ENCODE measurements at places on chromosomes 3 and 15.

DNA sequence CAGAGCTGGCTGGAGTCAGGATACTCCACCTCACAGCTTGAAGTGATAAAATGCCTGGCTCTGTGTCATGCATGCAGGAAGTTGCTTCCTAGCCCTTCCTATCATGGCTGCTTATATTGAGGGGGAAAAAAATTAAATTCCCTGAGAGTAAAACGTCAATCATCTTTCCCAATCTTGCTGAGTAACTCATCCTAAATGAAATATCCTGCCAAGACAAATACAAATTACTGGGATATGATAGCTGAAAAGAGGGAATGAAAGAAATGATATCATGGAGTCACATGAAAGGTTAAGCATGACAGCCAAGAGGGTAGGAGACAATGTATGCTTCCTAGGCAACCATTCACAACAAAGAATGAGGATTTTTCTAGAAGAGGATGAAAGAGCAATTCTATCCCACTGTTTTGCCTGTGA, 110.6 kb downstream of the ABI3BP start:
- no peak for DNase-seq

- DNase-seq, result no peak
Measured at GRCh38 chr15:92069308-92070250, 216.1 kb downstream of the SLCO3A1 start.

DNA sequence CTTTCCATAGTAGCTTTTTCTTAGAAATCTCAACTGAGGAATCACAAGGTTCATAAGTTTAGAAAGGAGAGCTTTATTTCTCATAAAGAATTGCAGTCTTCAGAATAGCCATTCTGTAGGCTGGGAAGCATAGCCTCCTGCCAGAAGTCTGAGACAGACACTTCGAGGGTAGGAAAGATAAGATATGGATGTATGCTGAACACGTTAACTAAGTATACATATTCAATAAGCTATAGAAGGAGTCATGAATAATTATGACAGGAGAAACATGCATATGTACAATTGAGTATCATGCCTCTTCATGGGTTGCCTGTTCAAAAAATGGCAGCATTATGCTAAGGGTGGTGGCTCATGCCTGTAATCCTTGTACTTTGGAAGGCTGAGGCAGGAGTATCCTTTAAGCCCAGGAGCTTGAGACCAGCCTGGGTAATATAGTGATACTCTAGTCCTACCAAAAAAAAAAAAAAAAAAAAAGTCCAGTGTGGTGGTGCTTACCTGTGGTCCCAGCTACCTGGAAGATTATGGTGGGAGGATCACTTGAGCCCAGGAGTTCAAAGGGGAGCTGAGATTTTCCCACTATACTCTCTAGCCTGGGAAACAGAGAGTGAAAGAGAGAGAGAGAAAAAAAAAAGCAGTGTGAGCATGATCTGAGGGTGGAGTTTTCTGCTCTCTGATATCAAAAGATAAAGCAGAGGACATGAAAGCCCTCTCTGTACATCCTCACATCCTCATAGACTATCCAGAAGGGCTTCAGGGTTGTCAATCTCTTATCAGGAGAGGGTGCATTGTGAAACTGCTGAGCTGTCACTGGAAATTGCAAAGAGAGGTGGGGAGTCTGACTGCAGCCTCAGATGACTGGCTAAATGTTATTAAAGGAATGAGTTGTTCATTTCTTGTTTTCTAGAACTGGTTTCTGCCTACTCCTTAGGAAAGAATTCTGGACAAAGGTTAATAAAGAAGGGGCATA, 23.6 kb upstream of the CADPS start:
- DNase-seq, result no peak

DNA sequence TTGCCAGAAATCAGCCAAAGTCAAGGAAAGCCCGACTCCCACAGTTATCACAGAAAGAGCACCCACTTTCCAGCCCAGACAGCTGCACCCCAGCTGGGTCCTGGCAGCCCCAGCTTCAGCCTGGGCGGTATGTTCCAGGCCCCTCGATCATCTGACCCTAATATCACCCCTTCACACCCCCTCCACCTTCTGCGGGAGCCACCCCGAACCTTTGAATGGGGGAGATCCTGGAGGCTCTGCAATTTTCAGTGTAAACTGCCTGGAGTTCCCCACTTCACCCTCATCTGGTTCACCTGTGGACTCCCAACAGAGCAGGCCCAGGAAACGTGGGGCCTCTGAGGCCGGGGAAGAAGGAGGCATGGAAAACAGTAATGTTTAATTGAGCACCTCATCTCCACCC, 5.9 kb downstream of the PRSS50 start:
- DNase-seq, result no peak

DNA sequence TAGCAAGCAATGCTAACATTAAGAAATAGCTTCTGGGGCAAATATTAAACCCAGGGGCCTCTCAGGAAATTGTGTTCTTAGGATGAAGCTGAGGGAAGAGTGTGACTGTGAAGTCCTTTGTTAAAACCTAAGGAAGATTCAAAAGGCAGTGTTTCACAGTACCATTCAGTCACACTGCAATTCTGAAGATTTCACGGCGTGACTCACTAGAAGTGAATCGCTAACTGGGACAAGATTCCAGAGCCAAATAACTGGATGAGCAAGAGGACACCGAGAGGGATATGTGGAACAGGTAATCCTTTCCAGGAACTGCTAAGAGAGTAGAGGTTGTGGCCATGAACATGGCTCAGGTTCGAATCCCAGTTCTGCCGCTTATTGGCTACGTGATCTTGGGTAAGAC, 61.8 kb upstream of the SMAD3 start:
- DNase-seq, result no peak

- peak; percentile 39 for DNase-seq
Measured at GRCh38 chr15:58212909-58213526, 74.8 kb downstream of the AQP9 start.

DNA sequence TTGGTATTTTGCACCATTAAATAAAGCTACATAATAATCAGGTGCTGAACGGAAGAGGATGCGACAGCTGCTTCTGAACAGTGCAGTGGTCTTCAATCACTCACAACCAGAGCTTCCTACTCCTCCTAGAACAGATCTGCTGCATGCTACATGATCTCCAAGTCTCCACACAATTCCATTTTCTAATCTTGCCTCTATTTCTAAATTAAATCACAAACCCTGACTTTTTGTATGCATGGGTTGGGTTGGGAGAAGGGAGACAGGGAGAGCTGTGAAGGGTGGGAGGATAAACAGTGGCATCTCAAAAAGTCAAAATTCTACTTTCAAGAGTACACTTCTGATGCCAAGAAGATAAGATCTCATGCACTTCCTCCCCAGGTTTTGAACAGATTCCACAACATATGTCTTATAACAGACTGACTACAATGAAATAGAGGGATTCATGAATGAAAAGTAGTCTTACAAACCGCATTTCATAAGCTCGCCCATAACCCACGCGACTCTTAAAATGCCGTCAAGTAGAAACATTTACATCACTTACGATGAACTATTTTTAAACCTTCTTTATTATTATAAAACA, 57.2 kb downstream of the CHSY1 start:
- no peak for DNase-seq

GRCh38 chr3:132348531-132348930, 31.3 kb downstream of the ACP3 start:
- DNase-seq, result no peak

- no peak for DNase-seq
Measured at GRCh38 chr3:47476644-47477199, 981 bp upstream of the SCAP start.

- no peak for DNase-seq
Measured at GRCh38 chr3:161388855-161389254, 17.5 kb upstream of the SPTSSB start.

DNA sequence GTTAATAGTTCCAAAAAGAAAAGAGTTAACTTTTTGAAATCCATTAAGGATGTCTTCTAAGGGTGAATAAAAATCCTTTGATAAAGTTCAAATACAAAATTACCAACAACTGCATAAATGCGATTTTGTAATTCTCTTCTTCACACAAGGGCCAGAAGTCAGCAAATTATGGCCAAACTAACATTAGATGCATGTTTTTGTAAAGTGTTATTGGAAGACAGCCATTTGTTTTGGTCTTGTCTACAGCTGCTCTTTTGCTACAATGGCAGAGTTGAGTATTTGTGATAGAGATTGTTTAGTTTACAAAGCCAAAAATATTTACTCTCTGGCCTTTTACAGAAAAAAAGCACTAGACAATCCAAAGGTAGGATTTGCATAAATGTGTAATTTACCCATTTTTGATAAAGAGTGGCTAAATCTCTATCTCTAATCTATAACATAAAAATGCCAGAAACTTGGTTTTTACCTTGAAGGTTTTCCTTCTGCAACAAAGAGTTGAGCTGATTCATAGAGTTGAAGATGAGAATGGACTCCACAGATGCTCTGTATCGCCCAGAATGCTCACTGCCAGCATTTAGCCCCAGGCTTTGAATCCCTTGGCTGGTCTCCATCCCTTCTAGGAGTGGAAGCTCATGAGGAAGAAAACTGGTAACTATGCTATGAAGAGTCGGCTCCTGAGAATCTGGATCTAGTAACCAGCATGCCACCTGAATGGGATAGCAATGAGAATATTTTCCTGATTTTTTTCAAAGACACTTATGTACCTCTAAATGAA, 64.5 kb downstream of the POLQ start:
- DNase-seq, result no peak

GRCh38 chr3:175957427-175957826, 1098.3 kb downstream of the NAALADL2 start:
- DNase-seq, result no peak

DNA sequence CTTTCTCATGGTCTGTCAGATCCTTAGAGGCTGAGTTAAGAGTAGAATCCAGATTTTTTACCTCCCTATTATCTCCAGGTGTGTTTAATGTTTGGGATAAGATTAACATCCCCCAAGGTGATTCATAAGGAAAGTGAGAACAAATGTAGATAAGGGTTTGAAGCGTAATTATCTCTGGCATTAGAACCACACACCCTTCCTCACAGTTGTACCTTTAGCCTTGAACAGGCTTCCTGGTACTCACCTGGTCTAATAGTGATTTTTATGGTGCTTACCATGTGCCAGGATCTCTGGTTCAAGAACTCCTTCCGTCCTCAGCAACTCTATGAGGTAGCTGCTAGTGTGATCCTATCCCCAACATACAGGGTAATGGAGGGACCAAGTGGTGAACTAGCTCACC, 27.7 kb downstream of the SEMA6D start:
- DNase-seq, result no peak

- DNase-seq, result no peak
Measured at GRCh38 chr3:123071146-123071545, 4.3 kb downstream of the PDIA5 start.

DNA sequence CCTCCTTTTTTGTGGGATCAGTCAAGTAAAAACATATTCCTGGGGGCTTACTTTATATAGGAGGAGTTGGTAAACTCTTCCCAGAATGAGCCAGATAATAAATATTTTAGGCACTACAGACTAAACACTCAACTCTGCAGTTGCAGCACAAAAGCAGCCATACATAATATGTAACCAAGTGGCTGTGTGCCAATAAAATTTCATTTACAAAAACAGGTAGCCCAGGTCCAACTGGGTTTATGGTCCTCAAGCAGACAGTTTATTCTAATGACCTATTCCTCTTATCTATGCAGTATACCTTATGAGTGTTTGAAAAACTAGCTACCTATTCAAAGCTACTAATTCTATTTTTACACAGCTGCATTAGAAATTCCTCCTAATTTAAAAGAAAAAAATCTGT, 61.8 kb downstream of the FAIM start:
- DNase-seq, result no peak

GRCh38 chr3:187274977-187275338, 16.6 kb downstream of the MASP1 start:
- peak; percentile 94 for DNase-seq

DNA sequence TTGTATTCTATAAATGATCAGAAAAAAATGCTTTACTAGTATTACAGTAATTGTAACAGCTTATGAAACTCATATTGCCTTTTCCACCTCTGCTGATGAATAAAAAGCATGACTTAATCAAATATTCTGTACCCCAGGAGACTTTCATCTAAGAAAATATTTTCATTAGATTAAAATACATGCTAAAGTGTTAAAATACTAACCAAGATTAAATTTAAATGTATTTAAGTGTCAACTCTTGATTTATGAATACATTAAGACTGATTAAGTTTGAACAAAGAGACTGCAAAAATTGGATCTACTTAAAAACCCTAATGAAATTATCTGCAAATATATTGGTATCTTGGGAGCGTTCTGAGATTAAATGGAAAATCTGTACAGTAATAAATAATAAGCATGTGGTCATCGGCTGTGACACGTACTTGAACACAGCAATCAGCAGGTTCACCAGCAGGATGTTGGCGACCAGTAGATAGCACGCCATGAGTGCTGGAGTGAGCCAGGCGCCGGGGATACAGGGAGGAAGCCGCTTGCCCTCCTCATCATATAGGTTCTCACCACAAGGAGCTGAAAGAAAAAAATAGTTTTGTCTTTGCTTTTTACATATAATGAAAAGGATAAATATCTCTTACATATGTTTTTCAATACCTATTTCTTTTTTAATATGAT, 36.6 kb upstream of the MTMR10 start:
- no peak for DNase-seq

- DNase-seq, result peak; percentile 91
Measured at GRCh38 chr15:77907824-77908751, 169.4 kb downstream of the TBC1D2B start.

DNA sequence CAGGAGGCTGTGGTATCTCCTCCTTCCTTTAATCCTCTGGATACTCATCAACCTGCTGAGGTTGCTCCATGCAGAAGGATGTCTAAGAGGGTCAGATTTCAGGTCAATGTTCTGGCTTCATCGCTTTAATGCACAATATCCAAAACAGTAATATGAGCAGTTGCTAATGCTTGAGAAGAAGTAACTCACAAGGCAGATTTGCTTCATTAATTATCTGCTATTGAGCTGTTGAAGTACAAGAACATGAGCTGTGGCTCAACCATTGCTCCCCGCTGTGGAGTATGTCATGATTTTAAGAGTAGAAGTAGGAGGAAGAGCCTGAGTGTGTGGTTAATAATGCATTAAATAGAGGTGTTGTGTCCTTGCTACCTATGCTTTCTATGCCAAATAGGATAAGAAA, 1412.9 kb upstream of the ALCAM start:
- DNase-seq, result no peak

GRCh38 chr15:85993116-85993515, 86.6 kb upstream of the AGBL1 start:
- DNase-seq, result no peak

- DNase-seq, result no peak
Measured at GRCh38 chr3:48558493-48559134, 2.0 kb upstream of the PFKFB4 start.

DNA sequence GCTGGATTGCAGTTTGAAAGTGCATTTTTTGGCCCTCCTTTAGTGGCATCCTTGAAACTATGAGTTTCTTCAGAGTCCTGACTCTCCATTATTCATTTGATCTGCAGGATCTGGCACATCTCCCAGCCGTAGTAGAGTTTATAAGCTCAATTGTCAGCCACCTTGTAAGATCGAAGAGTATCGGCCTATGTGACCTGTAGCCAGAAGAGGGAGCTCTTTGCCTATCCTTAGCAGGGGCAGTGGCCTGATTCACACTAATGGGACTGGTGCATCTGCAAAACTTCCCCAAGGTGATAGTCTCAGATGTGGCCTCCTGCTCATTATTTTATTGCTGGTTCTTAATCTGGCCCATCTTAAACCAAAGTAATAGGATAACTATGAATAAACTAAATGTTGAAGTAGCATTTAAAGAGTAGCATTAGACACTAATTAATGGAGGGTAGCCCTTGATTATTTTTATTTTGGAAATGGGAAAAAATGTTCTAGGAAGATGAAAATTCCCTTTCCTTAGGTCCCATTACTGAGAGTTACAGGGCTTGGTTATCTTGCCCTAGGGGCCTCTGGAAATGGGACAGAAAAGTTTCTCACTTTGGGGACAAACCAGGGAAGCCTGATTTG, 21.2 kb downstream of the GCSAM start:
- peak; percentile 77 for DNase-seq

- no peak for DNase-seq
Measured at GRCh38 chr15:93610944-93611343, 521.9 kb upstream of the RGMA start.

Measured in HAP-1 (cell line).